Stimulated activated CD8-positive, alpha-beta memory T cell treated with anti-CD3 and anti-CD28 coated beads, Interleukin-4, amount 100 ng/mL, for 1 hour (primary cell): ENCODE measurements at places on chromosomes 2 and 18.

DNA sequence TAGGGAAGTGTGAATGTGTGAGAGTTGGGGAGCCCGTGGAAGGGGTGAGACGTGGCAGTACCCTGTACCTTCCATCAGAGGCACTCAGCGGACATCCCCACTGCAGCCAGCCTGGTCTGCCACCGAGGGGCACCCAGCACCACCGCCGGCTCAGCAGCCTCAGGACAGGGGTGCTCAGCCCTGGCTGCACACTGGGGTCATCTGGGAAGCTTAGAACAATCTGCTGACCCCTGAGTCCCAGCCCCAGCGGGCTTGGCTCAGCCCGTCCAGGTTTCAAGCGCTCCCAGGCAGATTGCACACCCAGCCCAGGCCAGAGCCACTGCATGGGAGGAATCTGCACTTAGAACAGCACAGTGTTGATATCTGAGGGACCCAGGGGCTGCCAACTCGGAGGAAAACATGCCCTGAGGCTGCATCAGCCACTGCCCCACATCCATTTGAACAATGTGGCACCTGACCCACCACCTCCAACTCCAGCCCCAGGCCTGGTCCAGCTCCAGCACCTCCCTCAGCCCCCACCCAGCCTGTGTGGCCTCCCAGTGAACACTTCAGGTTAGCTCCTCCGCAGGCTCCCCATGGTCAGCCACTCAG, 147.1 kb upstream of the OTOS start:
- DNase-seq: no peak

DNA sequence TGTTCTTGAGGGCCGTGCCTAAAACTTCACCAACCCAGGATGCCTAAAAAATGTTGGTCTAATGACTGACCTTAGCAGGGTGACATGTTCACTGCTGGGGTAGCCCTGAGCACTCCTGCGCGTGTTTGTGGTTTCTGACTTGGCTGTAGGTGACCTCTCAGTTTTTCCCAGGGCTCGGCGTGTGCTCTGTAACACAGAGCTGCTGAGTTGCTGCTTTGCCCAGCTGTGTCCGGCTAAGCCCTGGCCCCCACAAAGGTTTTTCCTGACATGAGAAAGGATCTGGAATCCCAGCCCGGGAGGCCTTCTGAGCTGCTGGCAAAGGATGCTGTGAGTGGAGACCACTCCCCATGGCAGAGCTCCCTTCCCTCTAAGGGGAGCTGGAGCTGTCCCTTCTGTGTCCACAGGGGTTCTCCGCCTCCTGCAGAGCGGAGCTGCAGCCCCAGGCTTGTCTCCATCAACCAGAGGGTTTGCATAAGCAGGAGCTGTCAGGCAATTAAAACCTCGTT, 52.7 kb downstream of the CRIM1 start:
- DNase-seq: no peak

GRCh38 chr2:47724221-47724981, 58.5 kb upstream of the MSH6 start:
- DNase-seq: no peak

DNA sequence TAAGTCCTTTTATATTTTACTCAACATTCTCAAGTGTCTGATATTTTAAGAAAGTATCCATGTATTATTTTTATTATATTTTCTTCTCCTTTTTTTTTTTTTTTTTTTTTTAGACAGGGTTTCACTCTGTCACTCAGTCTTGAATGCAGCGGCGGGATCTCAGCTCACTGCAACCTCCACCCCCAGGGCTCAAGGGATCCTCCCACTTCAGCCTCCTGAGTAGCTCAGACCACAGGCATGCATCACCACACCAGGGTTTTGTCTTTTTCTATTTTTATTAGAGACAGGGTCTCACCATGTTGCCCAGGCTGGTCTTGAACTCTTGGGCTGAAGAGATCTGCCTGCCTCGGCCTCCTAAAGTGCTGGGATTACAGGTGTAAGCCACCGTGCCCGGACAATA, 212.1 kb downstream of the TCF4 start:
- DNase-seq: no peak

DNA sequence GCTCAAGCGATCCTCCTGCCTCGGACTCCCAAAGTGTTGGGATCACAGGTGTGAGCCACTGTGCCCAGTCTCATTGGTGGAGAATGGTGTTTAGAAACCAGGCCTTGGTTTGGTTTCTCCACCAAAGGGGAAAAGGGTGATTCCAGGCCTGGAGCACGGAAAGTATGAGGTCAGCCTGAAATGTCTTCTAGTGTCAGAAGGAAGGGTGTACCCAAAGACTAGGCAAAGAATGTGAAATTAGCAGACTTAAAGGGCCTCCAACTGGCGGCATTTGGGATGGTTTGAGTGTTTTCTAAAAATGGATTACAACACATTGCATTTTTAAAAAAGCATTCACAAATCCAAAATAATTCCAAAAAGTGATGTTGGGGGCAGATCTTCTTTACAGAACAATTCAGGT, 139.6 kb downstream of the SH3BP4 start:
- no peak for DNase-seq

GRCh38 chr2:134253804-134254203, at the start of gene MGAT5:
MGAT5 (plus strand) TSS chr2:134254072; CDS start chr2:134254404, 332 bp downstream.
- DNase-seq: no peak

- DNase-seq: no peak
Observed at GRCh38 chr2:61262699-61263098, 100.7 kb downstream of the C2orf74 start.

DNA sequence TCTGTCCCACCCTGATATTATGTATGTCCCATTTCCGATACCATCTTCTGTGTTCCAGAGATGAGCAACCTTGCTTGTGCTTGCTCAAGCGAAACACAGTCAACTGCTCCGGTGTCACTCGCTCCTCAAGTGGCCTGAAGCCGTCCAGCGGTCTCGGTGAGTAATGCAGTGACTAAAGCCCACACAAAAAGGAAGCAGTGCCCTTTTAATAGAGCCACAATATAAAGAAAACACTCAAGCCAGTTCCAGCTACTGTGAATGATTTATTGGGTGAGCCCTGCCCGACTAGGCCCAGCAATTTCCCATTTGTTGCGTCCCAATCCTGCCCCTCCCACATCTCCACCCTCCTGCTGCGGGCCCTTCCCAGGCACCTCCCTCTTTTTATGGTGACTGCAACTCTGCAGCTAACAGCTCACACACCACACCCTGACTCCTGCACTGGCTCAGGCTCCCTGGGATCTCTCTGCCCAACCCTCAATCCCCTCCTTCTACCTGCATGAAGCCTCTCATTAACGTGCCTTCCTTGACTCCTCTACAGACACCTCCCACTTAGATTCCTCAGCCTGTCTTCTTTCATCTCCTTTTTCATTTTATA, 44.2 kb upstream of the DSC1 start:
- DNase-seq: no peak

- DNase-seq: no peak
Observed at GRCh38 chr18:26562568-26562967, 14.2 kb upstream of the KCTD1 start.

- DNase-seq: no peak
Observed at GRCh38 chr2:199509403-199509802, 51.7 kb upstream of the SATB2 start.

- no peak for DNase-seq
Observed at GRCh38 chr2:42309366-42309765, 51.7 kb downstream of the COX7A2L start.

- no peak for DNase-seq
Observed at GRCh38 chr2:105597011-105597805, 147.5 kb upstream of the NCK2 start.

DNA sequence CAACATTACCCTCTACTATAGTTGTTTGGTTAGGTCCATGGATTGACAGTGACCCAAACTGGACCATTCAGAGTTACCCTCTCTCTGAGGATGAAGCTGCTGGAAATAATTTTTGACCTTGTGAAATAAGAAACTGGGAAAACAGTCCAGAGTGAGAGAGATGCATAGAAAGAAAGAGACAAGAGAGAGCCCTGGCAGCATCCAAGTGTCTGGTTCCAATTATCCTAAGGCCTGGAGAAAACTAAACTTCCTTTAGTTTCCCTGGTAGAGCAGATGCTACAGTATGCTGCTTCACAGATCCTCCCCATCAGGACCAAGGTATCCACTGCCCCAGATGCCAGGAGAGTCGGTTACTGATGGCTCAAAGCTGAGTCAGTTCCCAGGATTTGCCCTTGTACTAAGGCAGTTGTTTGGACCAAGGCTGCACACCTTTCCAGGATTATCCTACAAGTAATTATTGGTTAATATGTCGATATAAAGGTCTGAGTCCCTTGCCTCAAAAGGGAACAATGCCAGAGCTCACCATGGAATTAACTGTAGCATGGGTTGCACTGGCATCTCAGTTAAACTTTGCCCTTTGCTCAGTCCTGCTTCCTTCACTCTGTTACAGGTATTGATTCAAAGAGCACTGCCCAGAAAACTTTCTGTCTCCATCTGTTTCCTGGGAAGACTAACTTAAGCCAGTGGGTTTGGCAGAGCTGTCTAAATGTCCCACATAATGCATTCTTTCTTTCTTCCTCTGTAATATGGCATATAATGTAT, 14.6 kb upstream of the CHN1 start:
- no peak for DNase-seq

- DNase-seq: no peak
Observed at GRCh38 chr18:56167366-56167765, 471.0 kb downstream of the TXNL1 start.

- DNase-seq: no peak
Observed at GRCh38 chr2:203824057-203824456, 43.5 kb upstream of the CTLA4 start.

- DNase-seq: no peak
Observed at GRCh38 chr2:23684395-23685176, 242.3 kb downstream of the ATAD2B start.

DNA sequence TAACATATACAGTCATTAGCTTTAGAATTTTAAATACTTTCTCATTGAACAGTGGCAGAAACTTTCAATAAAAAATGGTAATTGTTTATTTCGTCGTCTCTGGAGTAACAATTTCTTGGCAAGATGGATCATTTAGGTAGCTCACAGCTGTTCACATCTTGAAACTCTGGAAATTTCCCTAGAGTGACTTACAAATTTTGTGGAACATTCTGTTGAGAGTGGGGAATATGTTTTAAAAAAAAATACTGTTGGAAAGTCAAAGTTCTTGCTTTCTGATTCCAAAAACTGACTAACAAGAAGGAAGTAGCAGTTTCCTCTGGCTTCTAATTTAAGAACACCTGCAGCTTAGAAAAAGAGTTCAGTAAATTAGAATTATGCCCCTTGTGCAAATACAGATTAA, 11.2 kb upstream of the CALCRL start:
- DNase-seq: no peak

GRCh38 chr2:66984864-66985263, 412.3 kb upstream of the ETAA1 start:
- no peak for DNase-seq

DNA sequence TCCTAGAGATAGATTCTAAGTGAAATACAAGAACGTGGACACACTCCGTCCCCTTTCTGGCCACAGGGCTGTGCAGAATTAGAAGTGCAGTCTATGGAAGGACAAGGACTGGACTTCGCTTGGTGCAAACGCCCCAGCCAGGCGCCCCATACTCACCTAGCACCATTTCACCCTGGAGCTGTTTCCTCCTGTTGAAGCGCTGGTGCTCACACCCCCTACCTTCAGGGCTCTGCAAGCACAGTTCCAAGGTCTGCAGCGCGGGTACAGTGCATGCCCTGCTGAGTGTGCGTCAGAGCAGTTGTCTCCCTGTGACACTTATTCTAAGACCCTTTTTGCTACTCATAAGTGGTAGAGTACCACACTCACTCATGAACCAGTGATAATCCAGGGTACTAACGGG, 3.0 kb downstream of the HPCAL1 start:
- no peak for DNase-seq

GRCh38 chr2:206349375-206349774, 74.9 kb downstream of the ZDBF2 start:
- DNase-seq: no peak

DNA sequence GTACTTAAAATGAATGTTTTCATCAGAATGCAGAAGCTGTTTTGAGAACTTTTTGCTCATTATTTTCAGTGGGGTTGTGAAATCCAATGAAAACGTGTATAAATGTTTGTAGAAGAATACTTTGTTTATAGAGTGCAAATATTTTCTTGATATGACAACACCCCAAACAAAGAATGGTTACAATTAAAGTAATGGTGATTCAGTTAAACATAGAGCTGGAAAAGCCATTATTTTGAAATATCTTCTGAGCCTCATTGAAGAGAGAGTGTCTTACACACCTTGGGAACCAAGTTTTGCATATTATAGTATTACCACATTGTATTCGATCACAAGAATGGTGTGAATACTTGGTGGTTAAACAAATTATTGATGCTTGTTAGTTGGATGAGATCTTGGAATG, 48.7 kb downstream of the SPTBN1 start:
- DNase-seq: no peak

DNA sequence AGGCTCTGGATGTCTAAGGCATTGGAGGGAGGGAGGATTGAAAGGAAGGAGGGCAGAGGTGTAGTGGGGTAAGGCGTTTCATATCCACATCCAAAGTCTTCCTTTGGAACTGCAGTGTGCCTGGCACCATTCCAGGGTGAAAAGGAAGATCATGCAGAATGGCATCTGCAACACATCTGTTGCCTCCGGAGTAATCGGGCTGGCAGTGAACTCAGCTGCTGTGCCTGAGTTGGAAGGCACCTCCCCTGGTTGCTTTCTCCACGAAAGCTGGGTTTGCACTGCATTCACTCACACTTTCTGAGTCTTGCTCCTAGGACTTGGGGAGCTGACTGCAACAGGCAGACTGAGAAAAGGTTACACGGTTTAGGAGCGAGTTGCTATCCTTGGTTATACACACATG, 30.3 kb upstream of the SEC11C start:
- DNase-seq: no peak

DNA sequence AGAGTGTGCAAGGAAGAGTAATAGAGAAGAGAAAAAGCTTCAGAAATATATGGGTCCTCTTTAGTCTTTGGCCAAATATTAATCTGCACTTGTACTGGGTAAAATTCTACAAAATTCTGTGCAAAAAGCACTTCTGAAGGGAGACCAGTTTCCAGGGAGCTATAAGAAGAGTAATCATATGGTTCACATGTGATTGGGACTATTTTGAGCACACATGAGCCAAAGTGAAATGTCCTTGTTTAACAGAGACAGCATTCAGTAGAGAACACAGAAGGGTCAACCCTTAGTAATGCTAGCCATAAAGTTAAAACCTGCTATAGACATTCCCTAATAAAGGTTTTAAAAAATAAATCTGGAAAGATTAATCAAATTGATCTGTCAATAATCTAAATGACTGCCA, 49.3 kb upstream of the ACVR1C start:
- DNase-seq: no peak

DNA sequence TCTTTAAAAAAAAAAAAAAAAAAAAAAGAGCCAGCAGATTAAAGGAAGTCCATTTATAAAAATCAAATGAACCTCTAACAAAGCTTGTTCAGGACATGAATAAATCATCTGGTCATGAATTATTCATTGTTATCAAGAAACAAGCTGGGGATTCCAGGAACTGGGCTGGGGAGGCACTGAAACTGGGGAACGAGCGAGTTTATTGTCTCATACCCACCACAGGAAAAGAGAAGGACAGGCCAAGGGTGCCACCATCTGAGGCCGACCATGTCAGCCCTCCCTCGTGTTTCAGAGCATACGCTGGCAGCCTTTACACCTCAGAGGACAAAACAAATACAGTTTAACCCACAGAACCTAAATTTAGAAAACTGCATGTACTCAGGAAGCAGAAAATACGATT, 164.2 kb downstream of the VWC2L start:
- no peak for DNase-seq
